Activated T-helper 1 cell treated with anti-CD3 and anti-CD28 coated beads, Interleukin-2, amount 50 U/mL, for 16 hours (primary cell): ENCODE measurements at places on chromosomes 1 and 21.

- no peak for DNase-seq
Measured at GRCh38 chr1:156115514-156116374, 1.2 kb downstream of the LMNA start.

- DNase-seq, result no peak
Measured at GRCh38 chr1:17161926-17162800, 42.8 kb upstream of the PADI1 start.

GRCh38 chr1:82487778-82488177, 687.0 kb downstream of the ADGRL2 start:
- no peak for DNase-seq

DNA sequence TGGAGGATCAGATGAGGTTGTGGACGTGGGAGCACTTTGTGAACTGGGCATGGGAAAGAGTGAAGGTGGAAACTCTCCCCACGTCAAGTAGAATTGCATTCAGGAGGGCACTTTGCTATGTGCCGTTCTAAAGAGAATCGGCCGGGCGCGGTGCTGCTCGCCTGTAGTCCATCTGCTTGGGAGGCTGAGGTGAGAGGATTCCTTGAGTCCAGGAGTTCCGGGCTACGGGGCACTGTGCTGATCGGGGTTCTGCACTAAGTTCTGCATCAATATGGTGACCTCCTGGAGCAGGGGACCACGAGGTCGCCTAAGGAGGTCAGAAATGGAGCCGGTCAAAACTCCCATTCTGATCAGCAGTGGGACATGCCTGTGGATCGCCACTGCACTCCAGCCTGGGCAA, 141.9 kb downstream of the PEX14 start:
- no peak for DNase-seq

- DNase-seq, result no peak
Measured at GRCh38 chr1:19096036-19096833, 113.8 kb downstream of the UBR4 start.

- no peak for DNase-seq
Measured at GRCh38 chr1:227192163-227192562, 126.1 kb downstream of the CDC42BPA start.

- no peak for DNase-seq
Measured at GRCh38 chr1:46587069-46587468, 17.0 kb downstream of the MKNK1 start.

- DNase-seq, result peak; percentile 98
Measured at GRCh38 chr21:42496120-42496838, at the start of gene RSPH1. TSS of gene RSPH1 (minus strand) at chr21:42496224. CDS start at chr21:42496186, 38 bp downstream.

DNA sequence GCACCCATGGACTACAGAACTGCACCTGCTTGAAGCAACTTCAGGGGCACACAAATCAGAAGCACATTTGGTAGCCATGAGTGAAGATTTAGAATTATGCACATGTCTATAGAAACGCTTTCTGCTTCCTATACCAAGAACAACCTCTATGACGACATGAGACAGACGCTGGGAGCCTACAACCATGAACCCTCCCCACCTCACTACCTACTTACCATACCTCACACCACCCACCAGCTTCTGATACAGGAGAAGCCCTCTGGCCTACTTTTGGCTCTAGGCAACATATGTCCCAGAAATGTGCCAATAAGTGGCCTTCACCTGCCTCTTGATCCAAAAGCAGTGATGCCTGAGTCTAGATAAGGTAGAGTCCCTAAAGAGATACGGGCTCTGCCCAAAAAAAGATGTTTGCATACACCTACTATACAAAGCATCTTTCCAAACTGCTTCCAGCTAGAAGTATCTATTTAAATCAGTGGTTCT, 58.5 kb downstream of the SLC45A1 start:
- DNase-seq, result no peak

- DNase-seq, result no peak
Measured at GRCh38 chr1:32052887-32053286, 19.9 kb upstream of the TMEM39B start.

DNA sequence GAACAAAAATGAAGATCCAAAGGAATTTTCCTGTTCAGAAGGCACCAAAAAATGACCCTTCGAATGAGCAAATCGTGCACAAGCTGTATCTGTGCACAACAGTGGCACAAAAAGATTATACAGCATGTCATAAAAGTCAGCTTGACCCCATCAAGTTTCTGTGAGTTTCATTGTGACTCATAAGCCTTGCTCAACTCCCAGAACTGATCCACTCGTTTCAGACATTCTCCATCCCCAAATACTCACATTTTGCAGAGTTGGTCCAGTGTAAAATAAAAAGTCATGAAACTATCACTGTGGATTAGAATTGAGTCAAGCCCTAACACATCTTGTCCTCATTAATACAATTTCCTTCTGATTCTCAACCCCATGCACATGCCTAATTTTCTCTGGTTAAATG, 174.7 kb upstream of the PKN2 start:
- DNase-seq, result no peak

DNA sequence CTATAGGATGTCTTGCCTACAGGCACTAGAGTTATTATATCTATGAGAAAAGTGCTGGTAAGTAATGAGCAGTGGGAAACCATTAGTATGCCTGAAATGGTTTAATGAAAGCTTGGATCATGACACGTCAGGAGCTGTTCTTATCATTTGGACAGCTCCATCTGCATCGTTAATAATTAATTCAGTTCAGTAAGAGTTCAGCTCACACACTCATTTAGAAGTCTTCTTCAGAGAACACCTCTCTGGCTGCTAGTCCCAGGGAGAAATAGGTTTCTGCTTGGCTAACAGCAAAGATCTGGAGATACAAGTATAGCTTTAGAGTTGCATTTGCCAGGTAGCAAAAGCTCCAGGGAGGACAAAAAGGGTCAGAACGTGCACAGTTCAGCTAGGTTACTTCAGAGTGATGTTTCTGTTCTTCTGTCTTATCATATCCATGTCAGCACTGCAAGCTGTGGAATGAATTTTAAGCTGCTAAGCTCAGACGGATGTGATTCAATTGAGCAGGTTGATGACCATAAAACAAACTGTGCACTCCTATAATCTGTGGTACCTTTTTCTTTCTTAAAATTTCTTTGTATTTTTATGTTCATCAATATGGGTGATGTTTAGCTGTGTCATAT, 173.6 kb downstream of the ADGRL2 start:
- DNase-seq, result no peak

DNA sequence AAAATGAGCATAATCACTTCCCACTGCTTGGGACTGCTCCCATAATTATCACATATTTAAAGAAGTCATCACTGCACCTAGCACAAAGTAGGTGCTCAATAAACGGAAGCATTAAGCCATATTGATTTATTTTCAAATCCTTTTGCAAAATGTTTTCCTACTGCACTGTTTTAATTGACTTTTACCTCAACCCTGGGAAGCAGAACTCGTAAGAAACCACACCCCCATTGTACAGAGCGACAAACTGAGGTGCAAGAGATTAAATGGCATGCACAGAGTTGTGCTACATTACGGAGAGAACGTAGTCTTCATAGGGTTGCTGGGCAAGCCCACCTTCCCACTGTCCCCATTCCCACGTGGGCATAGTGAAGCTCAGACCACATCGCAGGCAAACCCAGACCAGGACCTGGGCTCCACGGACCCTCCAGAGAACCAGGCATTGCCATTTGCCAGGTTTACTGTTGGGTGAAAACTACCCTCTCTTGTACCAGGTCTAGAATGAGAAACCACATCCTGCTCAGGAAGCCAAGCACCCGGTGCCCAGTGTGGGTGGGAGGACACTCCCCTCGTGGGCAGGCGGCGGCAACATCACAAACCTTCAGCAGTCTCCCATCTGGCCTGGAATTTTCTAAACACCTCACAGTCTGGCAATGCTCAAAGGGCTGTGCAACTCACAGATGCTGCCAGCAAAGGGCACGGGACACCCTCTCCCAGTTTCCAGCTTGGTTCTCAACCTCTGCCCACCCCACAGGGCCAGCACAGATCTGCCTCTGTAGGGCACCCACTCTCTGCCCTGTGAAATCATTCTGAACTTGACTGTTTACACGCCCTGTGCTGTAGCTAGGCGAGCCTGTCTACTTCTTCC, 8.2 kb downstream of the IFFO2 start:
- DNase-seq, result peak; percentile 49

- no peak for DNase-seq
Measured at GRCh38 chr1:173447224-173447623, 29.9 kb upstream of the PRDX6 start.
